ENCODE measurements at places on chromosomes 12 and 14.
A peak's percentile ranks its signal among the peaks of the same experiment; 100 is the strongest.

DNA sequence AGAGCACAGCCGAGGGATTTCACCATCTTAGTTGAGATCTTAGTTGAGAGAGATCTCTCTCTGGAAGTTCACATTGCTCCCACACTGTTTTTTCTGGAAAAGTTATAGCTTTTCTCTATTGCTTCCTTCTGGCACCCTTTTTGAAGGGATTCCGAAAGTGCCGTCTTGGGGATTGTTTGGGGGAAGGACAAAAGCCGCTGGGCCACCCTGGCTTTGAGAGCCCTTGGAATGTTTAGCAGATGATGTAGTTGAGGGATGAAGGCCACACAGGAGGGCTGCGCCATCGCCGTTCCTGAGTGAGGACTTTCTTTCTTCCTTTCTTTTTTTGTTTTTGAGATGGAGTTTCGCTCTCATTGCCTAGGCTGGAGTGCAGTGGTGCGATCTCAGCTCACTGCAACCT is 17.7 kb downstream of the PLEKHG3 start:
- no peak for DNase-seq

GRCh38 chr12:34390846-34391700 is 368.8 kb downstream of the ALG10 start:
- DNase-seq: no peak

- no peak for DNase-seq
Observed at GRCh38 chr12:129564768-129565167, 339.1 kb downstream of the TMEM132D start.

- DNase-seq: no peak
Observed at GRCh38 chr12:115396567-115396966, 712.6 kb upstream of the TBX3 start.

DNA sequence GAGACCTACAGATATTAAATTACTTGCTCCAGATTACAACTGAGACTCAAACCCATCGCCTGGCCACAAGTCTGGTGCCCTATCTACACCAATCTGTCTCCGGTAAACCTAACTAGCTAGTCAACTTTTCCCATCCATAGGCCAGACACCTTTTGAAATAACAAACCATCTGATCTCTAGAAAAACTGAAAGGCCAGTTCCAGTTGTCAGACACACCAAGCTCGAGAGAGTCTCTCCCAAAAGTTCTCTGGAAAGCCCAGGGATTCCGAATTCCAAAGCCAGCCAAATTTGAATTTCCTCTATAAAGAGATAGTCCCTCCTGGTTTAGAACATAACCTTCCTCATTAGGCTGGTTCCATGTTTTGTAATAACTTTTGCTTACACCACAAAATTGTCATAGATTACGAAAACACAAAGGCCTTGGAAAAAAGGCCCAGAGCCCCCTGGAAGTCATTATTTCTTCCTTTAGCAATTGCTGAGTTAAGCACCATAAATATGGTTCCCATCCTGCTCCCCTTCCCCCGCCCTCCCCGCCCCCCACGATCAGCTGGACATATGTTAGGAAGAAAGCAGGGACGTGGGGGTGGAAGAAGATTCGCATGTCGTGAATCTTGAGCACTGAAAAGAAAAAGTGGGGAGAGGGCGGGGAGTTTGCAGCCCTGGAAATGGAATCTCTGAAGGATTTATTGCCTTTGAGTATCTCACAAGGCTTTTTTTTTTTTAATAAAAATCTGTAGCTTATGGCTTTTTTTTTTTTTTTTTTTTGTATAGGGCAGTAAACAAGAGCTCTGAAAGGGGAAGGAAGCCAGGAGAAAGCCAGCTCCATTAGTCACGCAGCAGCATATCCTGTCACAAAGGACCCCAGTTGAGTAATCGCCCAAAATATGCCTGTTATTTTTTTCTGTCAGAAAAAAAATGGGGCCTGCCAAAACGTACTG is 110.4 kb downstream of the ZFP36L1 start:
- no peak for DNase-seq

DNA sequence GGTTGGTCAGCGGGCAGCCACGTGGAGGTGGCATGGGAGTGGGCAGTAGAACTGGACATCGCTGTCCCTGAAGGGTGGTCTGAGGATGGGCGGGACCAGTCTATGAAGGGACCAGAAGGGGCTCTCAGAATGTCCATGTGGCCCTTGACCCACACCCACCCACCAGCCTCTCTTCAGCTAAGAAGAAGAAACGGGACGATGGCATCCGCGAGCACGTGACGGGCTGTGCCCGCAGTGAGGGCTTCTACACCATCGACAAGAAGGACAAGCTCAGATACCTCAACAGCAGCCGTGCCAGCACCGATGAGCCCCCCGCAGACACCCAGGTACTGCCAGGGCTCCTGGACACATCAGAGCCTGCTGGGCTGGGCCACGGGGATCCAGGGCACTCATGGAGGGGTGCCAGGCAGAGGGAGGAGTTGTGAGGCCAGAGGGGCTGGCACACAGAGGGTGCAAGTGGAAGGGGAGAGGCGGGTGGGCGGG is 21.3 kb downstream of the SETD1B start:
- DNase-seq: no peak

GRCh38 chr14:76115010-76115422 is 36.7 kb upstream of the GPATCH2L start:
- no peak for DNase-seq

- DNase-seq: no peak
Observed at GRCh38 chr12:62588916-62589315, 122.3 kb downstream of the MON2 start.

GRCh38 chr12:11545484-11546330 is 103.8 kb upstream of the ETV6 start:
- peak; percentile 31 for DNase-seq

DNA sequence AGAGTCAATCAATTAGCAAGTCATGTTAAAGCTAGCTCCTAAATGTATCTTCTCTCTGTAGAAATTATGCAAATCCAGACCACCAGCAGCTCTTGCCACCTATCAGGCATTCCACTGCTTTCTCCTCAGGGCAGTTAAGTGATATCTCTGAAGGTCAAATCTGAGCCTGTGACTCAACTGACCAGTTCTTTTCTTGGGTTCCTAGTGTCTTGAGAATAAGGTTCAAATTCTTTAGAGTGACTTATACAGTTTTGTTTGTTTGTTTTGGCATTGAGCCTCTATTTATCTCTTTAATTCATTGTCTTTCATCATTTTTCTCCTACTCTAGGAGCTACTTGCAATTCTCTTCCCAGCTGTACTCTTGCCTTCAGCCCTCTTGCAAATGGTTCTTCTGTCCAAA is 2.5 kb upstream of the LRIG3 start:
- DNase-seq: no peak

- no peak for DNase-seq
Observed at GRCh38 chr12:48027183-48028002, 23.1 kb upstream of the COL2A1 start.

GRCh38 chr14:56895154-56895553 is 84.9 kb upstream of the OTX2 start:
- no peak for DNase-seq

GRCh38 chr12:6840330-6840729 is 395 bp upstream of the GNB3 start:
- no peak for DNase-seq

GRCh38 chr14:57058319-57058718 is 210.4 kb downstream of the EXOC5 start:
- DNase-seq: no peak

GRCh38 chr14:51638071-51638944 is 13.4 kb upstream of the FRMD6 start:
- DNase-seq: no peak

GRCh38 chr12:56687223-56688128 is 608 bp downstream of the PTGES3 start:
- no peak for DNase-seq

Data from stimulated activated CD4-positive, alpha-beta T cell treated with anti-CD3 and anti-CD28 coated beads, Interleukin-15, amount 100 ng/mL, for 48 hours (primary cell).